ENCODE measurements at places on chromosomes 1 and 21. TPM values are rescaled to one million over a fixed set of nuclear protein-coding genes. Genes with fewer than 3 reads are reported as not detected.

PPIH gene
- total RNA-seq: 30.3 TPM

B3GALT2 gene
- total RNA-seq: 0.40 TPM

KRTAP19-3 gene
- not detected for total RNA-seq

RUNX3 gene
- 13.4 TPM for total RNA-seq

CYP4X1 gene
- not detected for total RNA-seq

TMEM50B gene
- total RNA-seq: 32.7 TPM

TNFAIP8L2 gene
- not detected for total RNA-seq

SPATA45 gene
- total RNA-seq: 0.40 TPM

DNAJC28 gene
- 1.1 TPM for total RNA-seq

FCAMR gene
- not detected for total RNA-seq

FLG2 gene
- total RNA-seq: not detected

DNAH14 gene
- 85.4 TPM for total RNA-seq

GJA5 gene
- not detected for total RNA-seq

CYP4Z1 gene
- total RNA-seq: not detected

CD1B gene
- total RNA-seq: not detected

PROX1 gene
- total RNA-seq: 0.13 TPM

KCND3 gene
- 0.11 TPM for total RNA-seq

CDK18 gene
- total RNA-seq: 2.7 TPM

WNT2B gene
- total RNA-seq: 0.37 TPM

NBPF8 gene
- total RNA-seq: 9.3 TPM

OR2AK2 gene
- total RNA-seq: not detected

TSNAX gene
- 90.8 TPM for total RNA-seq

AMIGO1 gene
- 2.6 TPM for total RNA-seq

GNG12 gene
- 360 TPM for total RNA-seq

TCHH gene
- total RNA-seq: 0.27 TPM

KCNJ9 gene
- not detected for total RNA-seq

CFHR3 gene
- total RNA-seq: not detected

DEPDC1 gene
- 27.6 TPM for total RNA-seq

GOLT1A gene
- not detected for total RNA-seq

AIRE gene
- total RNA-seq: not detected

CNTN2 gene
- total RNA-seq: not detected

KCTD3 gene
- total RNA-seq: 26.6 TPM

AIM2 gene
- 3.1 TPM for total RNA-seq

ADAMTS1 gene
- 15.9 TPM for total RNA-seq

SPATA21 gene
- not detected for total RNA-seq

INSRR gene
- total RNA-seq: not detected

LINGO4 gene
- total RNA-seq: not detected

ZNF326 gene
- total RNA-seq: 6.0 TPM

BCL2L15 gene
- not detected for total RNA-seq

LY9 gene
- not detected for total RNA-seq

NKAIN1 gene
- total RNA-seq: 5.1 TPM

TBX15 gene
- total RNA-seq: 0.64 TPM

ACTN2 gene
- total RNA-seq: 0.98 TPM

GPR3 gene
- total RNA-seq: 2.1 TPM

Measured in SK-MEL-5 (cell line).